ENCODE measurements at places on chromosomes 3 and 15. TPM values are rescaled to one million over a fixed set of nuclear protein-coding genes. Genes with fewer than 3 reads are reported as not detected.

Gene MORC1
- not detected for total RNA-seq

GRCh38 chr3:58521917-58522631, 14.9 kb downstream of the ACOX2 start:
- no peak for DNase-seq
- no peaks in the 10 kb centered on the region for H3K27me3 ChIP-seq
- peaks cover 4% of the 10 kb centered on the region for H3K36me3 ChIP-seq

DNA sequence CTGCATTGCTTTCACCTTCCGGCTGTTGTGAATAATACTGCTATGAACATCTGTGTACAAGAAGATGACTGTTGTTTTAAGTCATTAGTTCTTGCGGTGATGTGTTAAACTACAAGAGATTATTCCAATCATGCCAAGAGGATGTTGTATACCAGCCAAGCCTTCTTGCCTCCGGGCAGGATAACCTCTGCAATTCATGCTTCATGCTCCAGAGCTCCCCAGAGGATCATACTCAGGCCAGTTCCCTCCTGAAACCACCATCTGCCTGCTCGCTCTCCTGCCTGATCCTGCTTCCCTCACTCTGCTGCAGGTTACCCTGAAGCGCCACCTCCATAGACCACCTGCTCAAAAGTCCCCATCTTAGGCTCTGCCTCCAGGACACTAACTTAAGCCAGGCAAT, 187.1 kb upstream of the PROK2 start:
- H3K4me3 ChIP-seq, result no peak overlapping the region
- no peak overlapping the region for H3K27ac ChIP-seq
- no peak for DNase-seq
- H3K36me3 ChIP-seq, result no peaks in the 10 kb centered on the region
- no peaks in the 10 kb centered on the region for H3K4me1 ChIP-seq

- no peak for DNase-seq
- H3K27me3 ChIP-seq, result no peaks in the 10 kb centered on the region
- H3K27ac ChIP-seq, result no peak overlapping the region
- no peak overlapping the region for H3K4me3 ChIP-seq
- no peaks in the 10 kb centered on the region for H3K36me3 ChIP-seq
- H3K4me1 ChIP-seq, result no peaks in the 10 kb centered on the region
Observed at GRCh38 chr3:33544126-33544525, 103.9 kb upstream of the UBP1 start.

Gene CLSTN2
- total RNA-seq, result 0.07 TPM

Gene THRB
- 15.5 TPM for total RNA-seq

Gene ITIH1
- total RNA-seq, result 0.47 TPM

DNA sequence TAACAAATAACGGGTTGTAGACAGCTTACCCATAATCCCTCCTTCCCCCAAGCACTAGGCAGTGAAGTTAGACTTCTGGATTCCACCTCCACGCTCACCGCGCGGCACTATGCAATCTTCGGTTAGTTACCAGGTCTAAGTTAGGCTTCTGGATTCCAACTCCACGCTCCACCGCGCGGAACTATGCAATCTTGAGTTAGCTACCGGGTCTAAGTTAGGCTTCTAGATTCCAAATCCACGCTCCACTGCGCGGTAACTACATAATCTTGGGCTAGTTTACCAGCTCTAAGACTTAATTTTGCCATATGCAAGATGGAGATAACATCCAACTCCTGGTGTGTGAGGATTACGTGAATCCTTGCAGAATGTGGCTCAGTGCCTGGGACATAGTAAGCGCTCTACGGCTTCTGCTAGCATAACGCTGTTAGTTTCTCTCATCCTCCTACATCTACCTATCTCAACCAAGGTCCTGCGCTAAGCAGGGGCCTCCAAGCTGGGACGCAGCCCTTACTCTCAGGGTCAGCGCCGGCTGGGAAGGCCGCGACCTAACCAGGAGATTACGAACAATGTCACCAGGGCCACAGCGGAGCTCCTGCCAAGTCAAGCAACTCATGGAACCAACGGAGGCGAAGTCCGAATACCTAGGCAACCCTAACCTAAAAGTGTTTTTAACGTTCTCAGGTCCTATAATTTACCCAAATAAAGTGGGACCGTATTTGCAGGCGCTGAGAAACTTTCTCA, 497 bp upstream of the RPLP1 start:
- H3K27ac ChIP-seq, result peak overlapping the region; percentile 66
- H3K27me3 ChIP-seq, result no peaks in the 10 kb centered on the region
- no peak for DNase-seq
- peak overlapping the region; percentile 72 for H3K4me3 ChIP-seq

Gene SV2B
- total RNA-seq, result 1.4 TPM

GRCh38 chr15:33396475-33396874, 85.7 kb downstream of the RYR3 start:
- H3K36me3 ChIP-seq, result no peaks in the 10 kb centered on the region
- H3K27me3 ChIP-seq, result peaks cover 27% of the 10 kb centered on the region
- no peak overlapping the region for H3K27ac ChIP-seq
- no peak overlapping the region for H3K4me3 ChIP-seq
- H3K4me1 ChIP-seq, result no peaks in the 10 kb centered on the region
- no peak for DNase-seq

Gene GABRR3
- total RNA-seq, result not detected

GRCh38 chr3:122456074-122456473, 40.2 kb upstream of the WDR5B start:
- H3K4me3 ChIP-seq, result no peak overlapping the region
- no peaks in the 10 kb centered on the region for H3K4me1 ChIP-seq
- DNase-seq, result no peak
- H3K27ac ChIP-seq, result no peak overlapping the region
- no peaks in the 10 kb centered on the region for H3K27me3 ChIP-seq
- H3K36me3 ChIP-seq, result peaks cover 33% of the 10 kb centered on the region

Data from Calu3 (cell line).